ENCODE measurements at places on chromosomes 7 and 10.

DNA sequence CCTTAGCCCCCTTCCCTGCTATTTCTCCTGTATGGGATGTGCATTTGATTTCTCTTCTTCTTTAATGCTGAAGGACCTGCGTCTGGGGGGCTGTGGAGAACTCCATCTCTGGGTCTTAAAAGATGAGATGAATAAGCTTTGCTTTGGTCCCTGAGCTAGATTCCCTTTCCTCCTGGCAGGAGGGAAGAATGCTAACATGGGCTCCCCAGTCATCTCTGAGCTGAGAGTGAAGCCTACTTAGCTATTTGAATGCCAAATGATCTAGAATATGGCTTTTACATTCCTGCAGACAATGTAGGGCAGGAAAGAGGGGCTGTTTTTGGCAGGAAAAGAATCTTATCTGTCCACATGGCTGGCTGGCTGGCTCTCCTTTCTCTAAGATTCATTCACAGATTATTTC, 62.6 kb upstream of the EFCAB10 start:
- no peak for DNase-seq

GRCh38 chr7:6432781-6433180, 15.0 kb downstream of the DAGLB start:
- DNase-seq: no peak

GRCh38 chr10:128326251-128326650, 200.0 kb upstream of the MKI67 start:
- DNase-seq: no peak

GRCh38 chr7:106089647-106090046, 22.5 kb downstream of the SYPL1 start:
- no peak for DNase-seq

DNA sequence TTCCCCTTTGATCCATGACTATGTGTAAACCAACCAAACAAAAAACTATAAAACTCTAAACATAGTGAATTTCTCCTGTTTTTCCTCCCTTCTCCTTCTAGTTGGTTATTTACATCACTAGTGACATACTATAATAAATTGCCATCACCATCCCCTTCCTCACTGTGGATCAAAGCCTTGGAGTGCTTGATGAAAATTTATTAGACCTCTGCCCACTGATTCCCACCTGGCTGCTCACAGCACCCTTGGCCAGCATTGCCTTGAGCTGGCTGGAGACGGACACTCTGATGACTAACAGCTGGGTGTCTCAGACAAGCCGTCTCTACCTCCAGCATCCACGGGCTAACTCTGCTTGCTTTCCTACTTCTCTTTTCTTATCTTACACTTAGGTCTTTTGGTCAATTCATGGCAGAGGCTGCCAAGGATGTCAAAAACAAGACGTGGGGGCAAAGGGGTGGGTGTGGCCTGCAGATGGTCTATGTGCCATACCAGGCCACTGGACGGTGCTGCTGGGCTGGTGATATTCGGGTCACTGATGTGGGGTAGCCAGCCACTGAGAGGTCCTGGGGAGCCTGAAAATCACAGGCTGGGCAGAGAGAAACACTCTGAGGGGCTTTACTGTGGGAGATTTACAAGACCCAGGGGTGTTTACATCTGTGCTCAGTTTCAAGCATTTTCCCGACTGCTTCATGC, 207.8 kb downstream of the TAX1BP1 start:
- DNase-seq: peak; percentile 30

DNA sequence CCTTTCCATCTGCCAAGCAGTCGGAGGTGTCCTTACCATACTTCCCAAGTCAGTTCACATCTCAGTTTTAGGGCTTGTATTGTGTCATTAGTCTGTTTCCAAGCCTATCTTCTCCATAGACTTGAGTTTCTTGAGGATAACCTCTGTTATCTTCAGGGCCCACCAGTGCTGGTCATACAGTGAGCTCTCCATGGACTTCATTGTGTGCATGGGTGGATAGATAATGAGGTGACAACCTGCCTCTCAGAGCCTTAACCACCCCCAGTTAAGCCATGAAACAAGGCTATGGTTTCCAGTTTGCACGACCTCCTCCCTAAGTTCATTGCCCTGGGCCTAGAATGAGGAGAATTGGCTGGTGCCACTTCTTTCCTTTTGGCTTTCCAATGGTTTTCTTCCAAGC, 38.5 kb upstream of the WAC start:
- no peak for DNase-seq

DNA sequence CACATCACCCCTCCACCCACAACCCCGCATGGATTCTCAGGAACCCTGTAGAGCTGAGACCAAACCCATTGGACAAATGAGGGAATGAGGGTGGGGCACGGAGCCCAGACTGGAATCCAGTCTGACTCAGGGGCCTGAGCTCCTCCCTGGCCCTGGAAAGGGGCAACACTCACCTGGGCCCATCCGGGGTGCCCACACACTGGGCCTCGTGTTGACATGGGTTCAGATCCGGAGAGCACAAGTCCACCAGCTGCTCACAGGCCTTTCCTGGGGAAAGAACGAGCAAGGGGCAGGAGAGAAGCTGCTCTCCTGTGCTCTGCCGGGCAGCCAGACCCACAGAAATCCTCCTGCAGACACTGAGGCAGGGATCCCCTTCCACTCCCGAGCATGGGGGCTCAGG, 172.2 kb downstream of the SLIT1 start:
- DNase-seq: no peak

GRCh38 chr10:17836942-17837341, 27.8 kb downstream of the MRC1 start:
- DNase-seq: peak; percentile 47

DNA sequence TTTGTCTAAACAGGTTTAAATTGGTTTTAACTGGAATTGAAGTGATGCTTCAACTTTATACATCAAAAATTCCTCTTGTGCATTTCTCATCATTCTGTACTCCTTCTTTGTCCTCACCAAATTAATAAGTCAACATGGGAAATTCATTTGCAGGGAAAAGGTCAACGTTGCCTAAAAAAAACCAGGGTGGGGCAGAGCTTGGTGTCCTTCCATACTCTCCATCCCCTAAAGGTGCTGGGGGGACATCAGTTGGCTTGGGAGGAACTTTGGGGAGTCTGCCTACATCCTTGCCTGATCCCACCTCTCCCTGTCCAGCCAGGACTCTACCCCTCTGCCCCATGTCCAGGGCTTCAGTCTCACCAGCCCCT, 34.1 kb upstream of the SLC26A3 start:
- DNase-seq: no peak

- DNase-seq: no peak
Measured at GRCh38 chr10:75776738-75777504, 345.5 kb downstream of the LRMDA start.

DNA sequence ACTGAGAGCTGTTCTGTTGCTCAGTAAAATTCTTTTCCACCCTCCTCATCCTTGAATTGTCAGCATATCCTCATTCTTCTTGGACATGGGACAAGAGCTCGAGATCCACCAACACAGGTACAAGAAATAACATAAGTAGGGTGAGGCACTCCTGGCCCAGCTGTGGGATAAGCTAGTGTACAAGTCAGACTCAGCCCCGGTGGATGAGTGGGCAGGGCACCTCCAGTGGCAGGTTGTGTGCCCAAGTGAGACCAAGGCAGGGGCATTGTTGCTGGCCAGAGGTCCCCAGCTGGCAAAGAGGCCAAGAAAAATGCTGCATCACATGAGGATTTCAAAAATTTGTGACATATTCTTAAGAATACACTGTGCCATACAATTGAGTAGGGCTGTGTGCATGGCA, 402.0 kb upstream of the ZWINT start:
- no peak for DNase-seq

GRCh38 chr7:74138334-74138867, 35.8 kb upstream of the EIF4H start:
- DNase-seq: no peak

GRCh38 chr7:18354108-18355085, 141.2 kb upstream of the HDAC9 start:
- DNase-seq: no peak

- DNase-seq: peak; percentile 51
Measured at GRCh38 chr7:151520419-151521261, 945 bp upstream of the RHEB start.

DNA sequence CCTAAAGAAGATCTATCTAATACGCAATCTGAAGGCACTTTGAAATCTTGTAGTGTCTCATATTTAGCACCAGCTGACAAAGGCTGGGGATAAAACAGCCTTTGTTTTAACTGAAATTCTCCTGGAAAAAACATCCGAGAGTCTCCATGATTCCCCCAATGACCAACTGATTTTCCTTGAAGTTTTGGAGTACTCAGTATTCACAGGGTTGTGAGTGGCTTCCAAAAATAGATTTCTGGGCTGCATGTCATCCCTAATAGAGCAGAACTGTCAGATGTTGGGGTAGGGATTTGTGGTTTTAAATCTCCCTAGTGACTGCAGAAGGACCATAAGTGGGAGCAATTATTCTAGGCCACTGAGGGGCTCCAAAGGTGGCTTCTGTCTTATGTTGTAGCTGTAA, 206.4 kb downstream of the TAX1BP1 start:
- DNase-seq: no peak

GRCh38 chr7:151456276-151456675, 16.3 kb upstream of the CRYGN start:
- DNase-seq: no peak

GRCh38 chr10:116183733-116184511, 89.1 kb downstream of the GFRA1 start:
- DNase-seq: no peak

- no peak for DNase-seq
Measured at GRCh38 chr7:34365611-34366010, 292.4 kb upstream of the NPSR1 start.

- no peak for DNase-seq
Measured at GRCh38 chr10:87771871-87772500, 46.0 kb downstream of the ATAD1 start.

- DNase-seq: no peak
Measured at GRCh38 chr7:107700570-107700969, 39.9 kb downstream of the SLC26A4 start.

DNA sequence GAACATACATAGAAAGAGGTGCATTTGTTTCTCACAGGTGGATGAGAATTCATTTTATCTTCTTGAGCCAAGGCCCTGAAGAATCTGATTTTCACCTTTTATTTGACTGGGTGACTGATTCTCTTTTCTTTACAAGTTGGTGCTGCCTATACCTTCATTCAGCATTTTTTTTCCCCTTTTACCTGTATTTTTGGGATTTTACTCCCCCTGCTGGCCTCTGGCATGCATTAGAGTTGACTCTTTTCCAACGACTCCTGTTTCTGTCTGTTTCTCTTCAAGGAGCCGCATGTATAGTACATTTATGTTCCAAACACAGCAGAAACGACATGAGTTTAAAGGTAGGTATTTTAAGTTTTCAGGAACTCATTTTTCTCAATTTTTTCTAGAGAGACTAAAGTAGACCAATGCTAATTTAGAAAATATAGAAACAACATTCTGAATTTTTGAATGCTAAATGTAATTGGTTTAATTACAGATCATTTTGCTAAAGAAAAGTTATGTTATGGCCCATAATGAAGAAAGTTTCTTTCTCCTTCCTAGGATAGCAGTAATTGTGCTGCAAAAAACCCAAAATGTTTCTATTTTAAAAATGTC, 149.8 kb upstream of the HDAC9 start:
- peak; percentile 51 for DNase-seq
